NK-92 treated with Interleukin-12 subunit alpha and Interleukin-12 subunit beta, amount 100 ng/mL, for 24 hours (cell line): ENCODE measurements at places on chromosomes 11 and 22.
A peak's percentile ranks its signal among the peaks of the same experiment; 100 is the strongest.

GRCh38 chr11:36253238-36253637, 36.0 kb downstream of the COMMD9 start:
- no peak for DNase-seq

GRCh38 chr11:32062540-32062939, 28.3 kb upstream of the RCN1 start:
- DNase-seq: no peak

- DNase-seq: no peak
These were observed 8.5 kb downstream of the SRRD start for GRCh38 chr22:26492220-26492619.

GRCh38 chr11:61716478-61717285, 35.8 kb upstream of the MYRF start:
- DNase-seq: no peak

GRCh38 chr11:77471558-77472193, 2.2 kb downstream of the PAK1 start:
- no peak for DNase-seq

DNA sequence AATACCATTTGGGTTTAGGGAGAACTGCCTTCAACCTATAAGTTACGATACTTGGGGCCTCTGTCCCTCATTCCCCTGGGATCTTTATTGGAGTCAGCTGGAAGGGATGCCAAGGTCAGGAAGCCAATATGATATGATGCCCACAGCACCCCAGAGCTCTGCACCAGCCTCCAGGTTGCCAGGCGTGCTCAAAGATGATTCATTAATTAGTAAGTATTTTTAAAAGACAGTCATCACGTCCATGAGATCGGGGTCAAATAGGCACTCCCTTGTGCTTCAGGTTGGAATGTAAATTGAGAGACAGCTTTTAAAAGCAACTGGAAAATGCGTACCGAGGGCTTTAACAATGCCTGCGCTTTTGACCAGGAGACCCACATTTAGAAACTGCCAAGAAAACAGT, 57.0 kb upstream of the CD5 start:
- DNase-seq: no peak

DNA sequence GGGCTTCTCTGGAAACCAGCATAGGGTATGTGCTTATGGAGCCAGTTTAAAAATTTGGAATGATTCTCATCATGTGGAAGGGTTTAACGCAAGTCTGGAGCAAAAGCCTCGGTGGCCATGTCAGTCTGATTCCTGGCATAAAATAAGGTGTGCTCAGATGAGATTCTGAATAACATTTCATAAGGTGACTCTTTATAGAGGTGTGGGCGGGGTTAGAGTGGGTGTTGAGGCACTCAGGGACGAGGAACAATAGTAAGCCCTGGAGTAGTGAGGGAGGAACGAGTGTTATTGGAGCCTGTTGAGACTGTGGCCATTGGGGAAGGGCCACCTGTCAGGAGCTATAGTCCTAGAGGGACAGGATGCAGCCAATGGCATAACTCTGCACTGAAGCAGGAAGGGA, 13.0 kb upstream of the KIRREL3 start:
- no peak for DNase-seq

- no peak for DNase-seq
These were observed 154.9 kb downstream of the TEAD1 start for GRCh38 chr11:12829131-12829530.

DNA sequence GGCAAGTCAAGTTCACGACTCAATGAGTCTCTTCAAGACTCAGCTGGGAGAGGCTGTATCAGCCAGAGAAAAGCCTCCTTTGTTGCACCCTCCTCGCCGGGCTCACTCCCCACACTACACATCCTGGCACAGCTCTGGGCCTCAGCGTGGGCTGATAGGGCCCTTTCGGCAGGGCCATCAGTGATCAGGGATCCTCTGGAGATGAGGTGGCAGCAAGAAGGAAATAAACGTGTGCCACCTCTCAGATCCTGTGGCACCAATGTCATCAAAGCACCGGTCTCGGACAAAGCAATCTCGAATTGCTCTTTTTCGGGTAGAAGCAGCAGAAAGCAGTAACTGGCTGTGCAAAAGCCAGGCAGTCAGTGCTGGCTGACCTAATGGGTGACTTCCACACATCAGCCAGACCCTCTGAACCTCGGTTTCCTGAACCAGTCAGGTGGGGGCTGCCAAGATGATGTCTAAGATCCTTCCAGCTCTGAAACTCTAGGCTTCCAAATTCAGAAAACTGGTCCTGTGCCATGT, 2.1 kb downstream of the EHD1 start:
- no peak for DNase-seq

DNA sequence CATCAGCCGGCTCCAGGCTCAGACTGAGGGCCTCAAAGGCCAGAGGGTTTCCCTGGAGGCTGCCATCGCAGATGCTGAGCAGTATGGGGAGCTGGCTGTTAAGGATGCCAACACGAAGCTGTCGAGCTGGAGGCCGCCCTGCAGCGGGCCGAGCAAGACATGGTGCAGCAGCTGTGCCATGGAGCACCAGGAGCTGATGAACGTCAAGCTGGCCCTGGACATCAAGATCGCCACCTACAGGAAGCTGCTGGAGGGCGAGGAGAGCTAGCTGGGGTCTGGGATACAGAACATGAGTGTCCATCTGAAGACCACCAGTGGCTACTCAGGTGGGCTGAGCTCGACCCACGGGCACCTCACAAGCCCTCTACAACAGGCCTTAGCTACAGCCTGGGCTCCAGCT, 4.0 kb upstream of the SCUBE2 start:
- no peak for DNase-seq

GRCh38 chr22:23305321-23305910, 125.1 kb downstream of the BCR start:
- DNase-seq: no peak

- no peak for DNase-seq
These were observed 32.7 kb downstream of the ARHGAP42 start for GRCh38 chr11:100719809-100720221.

DNA sequence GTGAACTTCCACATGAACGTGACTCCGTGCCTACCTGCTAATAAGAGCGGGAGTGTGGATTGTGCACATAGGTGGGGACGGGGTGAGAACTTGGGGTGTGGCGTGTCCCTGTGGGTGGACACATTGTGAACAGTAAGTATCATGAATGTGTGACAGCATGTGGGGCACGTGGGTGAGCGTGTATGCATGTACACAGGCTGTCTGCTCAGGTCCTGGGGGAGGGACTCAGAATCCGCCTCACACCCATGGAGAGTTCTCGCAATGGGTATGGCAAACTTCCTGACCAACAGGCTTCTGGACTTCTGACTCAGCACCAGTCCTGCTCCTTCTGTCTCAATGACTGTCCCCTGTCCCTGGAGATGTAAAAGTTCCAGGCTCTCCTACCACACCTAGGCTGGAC, 222.9 kb downstream of the ST3GAL4 start:
- no peak for DNase-seq

- no peak for DNase-seq
These were observed 38.5 kb upstream of the GLYATL1 start for GRCh38 chr11:58900479-58901420.

GRCh38 chr22:31474743-31475142, 14.9 kb downstream of the EIF4ENIF1 start:
- no peak for DNase-seq

DNA sequence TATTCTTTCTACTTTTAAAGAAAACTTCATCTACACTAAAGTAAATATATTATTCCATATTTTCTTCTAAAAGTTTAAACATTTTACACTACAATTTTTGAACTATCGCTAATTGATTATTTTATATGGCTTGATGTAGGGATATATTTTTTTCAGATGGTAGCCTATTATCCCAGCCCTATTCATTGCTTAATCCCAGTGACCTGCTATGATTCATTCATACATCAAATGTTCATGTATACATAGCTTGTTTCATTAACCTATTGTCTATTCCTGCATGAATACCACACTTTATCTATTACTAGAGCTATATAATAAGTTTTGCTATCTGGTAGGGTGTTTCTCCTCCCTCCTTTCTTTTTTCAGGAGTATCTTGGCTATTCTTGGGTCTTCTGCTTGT, 5.0 kb upstream of the ROBO4 start:
- no peak for DNase-seq

GRCh38 chr11:21561581-21561980, 631.3 kb upstream of the ANO5 start:
- no peak for DNase-seq

DNA sequence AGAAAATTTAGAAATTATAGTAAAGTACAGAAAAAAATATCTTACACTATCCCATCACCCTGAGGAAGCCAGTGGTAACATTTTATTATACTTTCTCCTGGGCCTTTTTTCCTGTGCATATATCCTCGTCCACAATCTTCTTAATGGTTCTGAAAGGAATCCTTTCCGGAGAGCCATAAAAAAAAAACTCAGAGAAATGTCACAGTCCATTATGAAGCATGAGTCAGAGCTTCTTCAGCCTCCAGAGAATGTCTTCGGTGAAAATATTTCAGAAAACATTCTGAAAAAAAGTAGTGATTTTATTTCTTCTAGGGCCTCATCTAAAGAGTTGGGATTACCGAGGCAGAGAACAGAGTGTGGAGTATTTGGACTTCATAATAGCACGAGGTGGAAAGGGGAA, 163.4 kb downstream of the INSC start:
- no peak for DNase-seq

GRCh38 chr11:121443688-121444275, 8.3 kb upstream of the SORL1 start:
- DNase-seq: no peak

DNA sequence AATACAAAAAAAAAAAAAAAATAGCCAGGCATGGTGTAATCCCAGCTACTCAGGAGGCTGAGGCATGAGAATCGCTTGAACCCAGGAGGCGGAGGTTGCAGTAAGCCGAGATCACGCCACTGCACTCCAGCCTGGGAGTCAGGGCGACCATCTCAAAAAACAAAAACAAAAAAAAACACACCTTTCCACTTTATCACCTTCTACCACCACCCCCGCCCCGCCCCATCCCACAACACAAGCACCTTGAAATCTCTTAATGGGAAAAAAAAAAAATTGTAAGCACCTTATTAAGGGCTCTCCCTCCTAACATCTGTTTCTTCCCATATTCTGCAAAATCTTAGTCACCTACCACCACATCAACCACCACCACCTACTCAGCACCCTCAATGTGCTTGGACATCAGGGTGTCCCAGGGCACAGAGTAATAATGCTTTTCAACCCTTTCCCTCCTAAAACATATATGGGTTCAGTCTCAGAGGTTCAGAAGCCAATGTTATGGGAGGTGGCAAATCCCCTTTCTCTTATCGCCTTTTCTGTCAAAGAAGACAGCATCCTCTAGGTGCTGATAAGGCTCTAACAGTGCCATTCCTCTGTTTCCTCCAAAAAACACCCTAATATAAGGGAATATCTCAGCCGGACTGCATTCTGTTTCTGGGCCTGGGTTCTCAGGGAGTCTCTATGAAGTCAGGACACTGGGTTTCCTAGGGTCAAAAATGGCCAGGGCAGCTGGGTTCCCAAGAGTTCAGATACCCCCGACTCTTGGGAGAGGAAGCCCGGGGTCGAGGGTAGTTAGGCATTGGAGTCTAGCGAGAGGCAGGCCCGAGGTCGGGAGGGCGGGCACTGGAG, 718 bp downstream of the INTS5 start:
- peak; percentile 57 for DNase-seq

- no peak for DNase-seq
These were observed at the start of gene NNMT for GRCh38 chr11:114295676-114296604. TSS of gene NNMT (plus strand) at chr11:114296399. CDS start at chr11:114296557, 158 bp downstream.

- no peak for DNase-seq
These were observed 4.0 kb downstream of the CARNS1 start for GRCh38 chr11:67419325-67420049.

GRCh38 chr11:16814410-16815046, 76.1 kb downstream of the C11orf58 start:
- no peak for DNase-seq

DNA sequence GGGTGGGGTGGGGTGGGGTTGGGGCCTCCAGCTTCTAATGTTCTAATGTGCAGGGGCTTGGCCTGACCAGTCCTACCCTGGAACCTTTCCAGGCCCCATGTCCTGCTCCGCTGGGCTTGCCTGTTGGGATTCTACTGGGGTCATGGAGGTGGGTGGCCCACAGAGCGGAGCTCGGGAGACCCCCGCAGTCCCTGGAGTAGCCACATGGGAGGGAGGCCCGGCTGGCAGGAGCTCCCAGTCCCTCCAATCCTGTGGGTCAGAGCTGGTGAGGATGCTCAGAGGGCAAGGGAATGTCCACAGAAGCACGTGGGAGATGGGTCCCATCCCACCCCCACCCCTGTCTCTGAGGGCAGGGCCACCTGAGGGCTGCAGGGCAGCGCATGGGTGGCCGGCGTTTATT, 2.9 kb downstream of the SEPTIN5 start:
- DNase-seq: no peak

DNA sequence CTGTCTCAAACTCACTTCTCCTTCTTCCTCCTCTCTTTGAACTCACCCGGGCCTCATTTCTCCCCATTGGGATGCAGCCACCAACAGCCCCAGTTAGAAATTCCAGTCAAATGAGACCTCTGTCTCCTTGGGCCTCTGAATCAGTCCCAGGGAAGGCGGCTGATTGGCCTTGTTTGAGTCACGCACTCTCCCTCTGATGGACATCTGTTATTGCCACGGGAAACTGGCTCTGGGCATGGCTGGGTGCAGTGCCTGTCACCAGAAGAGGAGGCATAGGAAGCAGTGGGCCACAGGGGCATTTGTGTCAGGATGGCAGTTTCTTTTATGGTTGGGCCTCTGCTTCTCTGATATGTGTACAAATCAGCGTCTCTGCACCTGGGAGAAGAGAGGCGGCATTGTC, 9.6 kb upstream of the WNT11 start:
- no peak for DNase-seq

- DNase-seq: no peak
These were observed 55.9 kb downstream of the ZC3H12C start for GRCh38 chr11:110148775-110149744.

GRCh38 chr11:35398881-35399280, 20.5 kb downstream of the SLC1A2 start:
- DNase-seq: no peak

DNA sequence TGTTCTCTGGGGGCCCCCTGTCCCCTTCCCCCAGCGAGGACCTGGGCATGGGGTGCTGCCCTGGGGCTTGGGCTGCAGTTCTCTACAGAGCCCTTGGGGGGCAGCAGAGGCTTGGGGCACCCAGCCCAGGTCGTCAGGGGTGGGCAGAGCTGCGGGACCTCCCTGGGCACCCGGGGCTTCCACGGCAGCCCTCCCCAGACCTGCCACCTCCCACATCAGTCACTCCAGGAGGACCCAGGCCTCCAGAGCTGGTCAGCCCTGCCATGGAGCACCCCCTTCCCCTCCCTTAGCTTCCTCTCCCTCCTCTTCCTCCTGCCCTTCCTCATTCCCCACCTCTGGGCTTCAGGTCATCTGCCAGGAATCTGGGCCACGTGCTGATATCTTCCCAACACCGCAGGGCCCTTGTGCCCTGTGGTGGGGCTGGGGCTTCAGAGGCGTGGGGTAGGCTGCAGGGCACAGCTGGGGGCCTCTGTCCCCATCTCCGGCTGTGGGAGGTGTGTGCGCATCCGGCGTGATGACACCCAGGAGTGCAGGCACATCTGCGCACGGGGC, 5.8 kb downstream of the TSPAN4 start:
- DNase-seq: no peak
